Fibroblast of the aortic adventitia (primary cell): ENCODE measurements at places on chromosomes 5 and 9.

GRCh38 chr5:127019928-127020327 lies 10.4 kb downstream of the MARCHF3 start:
- no peak for DNase-seq

- peak; percentile 22 for DNase-seq
These were observed 11.9 kb downstream of the GRIN1 start for GRCh38 chr9:137150617-137151457.

DNA sequence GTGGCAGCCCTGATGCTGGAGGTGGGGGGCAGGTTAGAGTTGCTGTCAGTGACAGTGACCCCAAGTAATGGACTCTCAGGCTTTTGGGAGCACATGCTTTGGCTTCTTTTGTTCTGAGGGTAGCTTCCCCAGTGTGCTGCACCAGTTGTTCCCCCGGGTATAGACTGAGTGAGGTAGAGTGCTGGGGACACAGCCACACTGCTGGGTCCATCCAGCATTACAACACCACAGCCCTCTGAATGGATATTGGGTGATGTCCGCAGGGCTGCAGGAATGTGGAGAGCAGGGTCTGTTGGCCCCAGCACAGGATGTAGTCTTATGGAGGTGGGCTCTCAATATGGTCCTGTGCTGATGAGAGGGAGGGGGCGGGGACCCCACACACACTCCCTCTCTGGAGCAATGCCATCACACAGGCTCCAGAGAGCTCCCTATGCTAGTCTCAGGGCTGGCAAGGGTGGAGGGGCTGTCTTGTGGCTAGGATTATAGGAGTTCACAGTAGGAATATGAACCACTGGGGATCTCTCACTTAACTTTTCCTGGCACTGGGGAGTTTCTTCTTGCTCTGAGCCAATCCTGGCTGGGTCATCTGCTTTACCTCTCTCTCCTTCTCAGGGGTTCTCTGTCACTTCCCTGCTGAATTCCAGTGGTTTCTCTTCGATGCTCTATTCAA lies 20.7 kb downstream of the OSMR start:
- no peak for DNase-seq

GRCh38 chr5:163910226-163910625 lies 404.8 kb downstream of the MAT2B start:
- DNase-seq: peak; percentile 67

- DNase-seq: no peak
These were observed 310.7 kb downstream of the RAB3C start for GRCh38 chr5:58893551-58893950.

DNA sequence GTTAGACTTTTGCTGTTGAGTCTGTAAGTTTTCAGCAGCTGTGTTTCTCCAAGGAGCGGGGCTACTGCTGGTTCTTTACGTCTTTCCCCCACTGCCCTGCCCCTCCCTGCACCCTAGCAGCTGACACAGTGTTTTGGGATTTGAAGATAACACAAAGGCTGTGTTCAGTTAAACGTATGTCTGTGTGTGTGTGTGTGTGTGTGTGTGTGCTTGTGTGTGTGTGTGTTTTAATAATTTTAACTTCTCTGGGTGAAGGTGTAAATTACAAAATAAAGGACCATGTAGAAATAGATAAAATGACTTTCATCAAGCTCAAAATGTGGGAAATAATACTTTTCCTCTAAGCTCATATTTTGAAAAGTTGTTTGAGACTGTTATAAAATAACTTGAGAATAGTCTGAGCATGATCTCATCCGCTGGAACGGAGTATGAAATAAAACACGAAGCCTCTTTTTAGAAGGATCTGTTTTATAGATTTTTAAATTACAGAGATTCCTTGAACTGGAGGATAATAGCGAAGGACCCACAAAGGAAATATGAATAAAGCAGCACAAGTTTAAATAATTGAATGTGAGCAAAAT lies 10.9 kb downstream of the ABL1 start:
- peak; percentile 89 for DNase-seq
